ENCODE measurements at places on chromosomes 12 and 14. TPM values are rescaled to one million over a fixed set of nuclear protein-coding genes. Genes with fewer than 3 reads are reported as not detected.

Gene NOVA1
- 49.0 TPM for total RNA-seq

Gene OR6J1
- total RNA-seq = not detected

Gene TAS2R8
- not detected for total RNA-seq

Gene TAS2R42
- not detected for total RNA-seq

Gene MANSC4
- total RNA-seq = not detected

Gene KRT72
- total RNA-seq = not detected

Gene CLEC6A
- not detected for total RNA-seq

Gene SLC38A4
- not detected for total RNA-seq

Gene AVPR1A
- total RNA-seq = 6.9 TPM

Gene IL22
- not detected for total RNA-seq

Gene ATXN3
- 53.7 TPM for total RNA-seq

Gene CLECL1
- not detected for total RNA-seq

Gene CABP1
- not detected for total RNA-seq

Gene CD27
- total RNA-seq = not detected

Gene ASB2
- 0.60 TPM for total RNA-seq

Gene CNTN1
- total RNA-seq = 20.3 TPM

Gene C12orf57
- 737 TPM for total RNA-seq

Gene SUPT16H
- total RNA-seq = 62.4 TPM

Gene IGFBP6
- total RNA-seq = 7,002 TPM

All from tibial nerve (tissue), 4 donors.